ENCODE measurements at places on chromosomes 6 and 20.

DNA sequence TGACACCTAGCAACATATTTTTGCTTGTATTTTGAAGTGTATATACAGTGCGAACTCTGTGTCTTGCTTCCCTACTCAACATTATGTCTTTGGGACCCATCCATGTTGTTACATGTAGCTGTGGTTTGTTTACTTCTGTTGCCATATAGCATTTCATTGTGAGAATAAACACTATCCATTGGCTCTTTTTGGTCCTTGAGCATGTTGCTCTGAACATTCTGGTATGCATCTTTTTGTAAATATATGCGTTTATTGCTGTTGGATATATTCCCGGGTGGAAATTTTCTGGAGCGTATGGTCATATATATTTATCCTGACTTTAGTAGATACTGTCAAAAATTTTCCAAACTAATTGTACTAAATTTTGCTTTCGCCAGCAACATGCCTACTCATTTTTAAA lies 222.5 kb upstream of the SPTLC3 start:
- DNase-seq, result no peak

DNA sequence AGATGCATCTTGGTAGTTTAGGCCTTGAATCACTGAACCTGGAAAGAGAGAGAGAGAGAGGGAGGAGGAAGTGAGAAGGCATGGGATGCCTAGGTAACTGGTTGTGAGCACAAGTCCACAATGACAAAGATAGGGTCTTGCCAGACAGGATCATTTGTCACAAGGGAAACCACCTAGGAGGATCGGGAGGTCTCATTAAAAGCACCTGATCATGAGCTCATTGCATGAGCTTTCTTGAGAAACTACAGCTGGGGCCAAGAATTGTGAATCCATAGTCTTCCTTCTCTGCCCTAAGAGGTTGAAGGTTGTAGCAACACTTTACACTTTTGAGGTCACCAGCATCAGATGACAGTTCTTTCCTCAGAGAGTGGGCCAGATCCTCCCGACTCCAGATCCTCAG lies 195.7 kb downstream of the CD83 start:
- DNase-seq, result no peak

- no peak for DNase-seq
Observed at GRCh38 chr6:140370441-140370840, 996.0 kb upstream of the CITED2 start.

GRCh38 chr6:17042422-17043147 lies 59.3 kb upstream of the STMND1 start:
- DNase-seq, result no peak

GRCh38 chr20:54028276-54029011 lies 42.0 kb downstream of the BCAS1 start:
- DNase-seq, result no peak

- no peak for DNase-seq
Observed at GRCh38 chr20:23101696-23102406, 15.7 kb upstream of the CD93 start.

- DNase-seq, result no peak
Observed at GRCh38 chr6:169849396-169849795, 98.0 kb downstream of the ERMARD start.

DNA sequence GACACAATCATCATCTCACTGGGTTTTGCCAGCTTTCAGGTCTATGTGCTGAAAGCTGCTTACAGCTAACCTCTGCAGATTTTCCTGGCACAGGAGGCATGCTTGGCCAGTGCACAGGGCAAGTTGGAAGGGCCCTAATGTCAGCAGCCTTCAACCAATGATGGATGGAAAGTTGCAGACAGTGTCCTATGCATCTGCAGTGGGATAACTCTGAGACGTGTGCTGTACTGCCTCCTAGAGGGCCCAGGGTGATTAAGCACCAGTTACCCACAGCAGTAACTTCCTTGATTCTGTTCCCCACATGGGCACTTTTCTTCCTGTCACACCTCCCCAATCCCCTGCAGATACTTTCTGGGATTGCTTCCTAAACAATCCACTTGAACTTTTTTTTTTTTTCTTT lies 38.6 kb downstream of the OVOL2 start:
- peak; percentile 28 for DNase-seq

DNA sequence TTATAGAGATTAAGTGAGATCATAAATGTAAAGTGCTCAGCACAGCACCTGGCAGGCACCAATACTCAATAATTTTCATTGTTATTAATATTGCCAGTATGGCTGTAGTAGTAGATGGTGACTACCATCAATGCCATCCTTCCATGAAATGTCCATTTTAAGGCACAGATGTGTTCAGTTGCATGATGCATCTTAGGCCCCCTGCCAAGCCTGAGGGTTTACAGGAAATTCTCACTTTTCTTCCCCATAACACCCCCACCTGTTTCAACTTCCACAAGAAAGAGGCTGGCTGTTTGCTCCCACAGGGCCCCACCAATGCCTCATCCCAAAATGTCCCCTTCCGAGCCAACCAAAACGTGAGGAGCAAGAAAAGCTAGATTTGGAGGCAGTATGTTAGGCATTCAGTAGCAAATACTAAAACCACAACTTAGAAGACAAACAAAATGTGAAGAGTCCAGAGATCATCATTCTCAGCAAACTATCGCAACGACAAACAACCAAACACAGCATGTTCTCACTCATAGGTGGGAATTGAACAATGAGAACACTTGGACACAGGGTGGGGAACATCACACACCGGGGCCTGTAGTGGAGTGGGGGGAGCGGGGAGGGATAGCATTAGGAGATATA lies 110.6 kb upstream of the NHSL1 start:
- no peak for DNase-seq

DNA sequence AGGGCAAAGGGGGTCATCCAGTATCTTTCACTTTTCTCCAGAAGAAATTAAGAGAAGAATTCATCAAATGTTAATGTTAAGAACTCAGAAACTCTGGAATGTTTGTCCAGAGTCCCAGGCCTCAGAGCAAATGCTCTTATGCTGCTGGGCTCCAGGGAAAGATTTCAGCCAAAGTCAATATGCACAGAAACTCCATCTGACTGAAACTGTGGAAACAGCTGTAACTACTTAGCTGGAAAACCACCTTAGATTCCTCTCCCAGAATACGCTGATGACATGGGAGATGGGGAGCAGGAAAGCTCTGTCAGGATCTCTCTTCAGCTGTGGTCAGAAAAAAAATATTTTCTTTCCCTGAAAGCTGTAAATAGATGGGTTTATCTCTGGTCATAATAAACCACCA lies 559.6 kb downstream of the RFPL4B start:
- DNase-seq, result no peak

DNA sequence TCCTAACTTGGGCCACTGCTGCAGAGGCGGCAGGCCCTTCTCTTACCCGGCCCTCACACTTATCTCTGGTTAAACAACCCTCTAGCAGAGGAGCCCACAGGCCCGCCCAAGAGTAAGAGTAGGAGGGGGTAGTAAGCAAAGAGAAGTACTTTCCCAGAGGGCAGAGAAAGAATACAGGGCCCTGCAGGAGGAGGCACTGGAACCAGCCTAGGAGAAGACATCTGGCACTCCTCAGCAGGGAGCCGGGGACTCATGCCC lies 10.1 kb downstream of the MTCH1 start:
- DNase-seq, result no peak

DNA sequence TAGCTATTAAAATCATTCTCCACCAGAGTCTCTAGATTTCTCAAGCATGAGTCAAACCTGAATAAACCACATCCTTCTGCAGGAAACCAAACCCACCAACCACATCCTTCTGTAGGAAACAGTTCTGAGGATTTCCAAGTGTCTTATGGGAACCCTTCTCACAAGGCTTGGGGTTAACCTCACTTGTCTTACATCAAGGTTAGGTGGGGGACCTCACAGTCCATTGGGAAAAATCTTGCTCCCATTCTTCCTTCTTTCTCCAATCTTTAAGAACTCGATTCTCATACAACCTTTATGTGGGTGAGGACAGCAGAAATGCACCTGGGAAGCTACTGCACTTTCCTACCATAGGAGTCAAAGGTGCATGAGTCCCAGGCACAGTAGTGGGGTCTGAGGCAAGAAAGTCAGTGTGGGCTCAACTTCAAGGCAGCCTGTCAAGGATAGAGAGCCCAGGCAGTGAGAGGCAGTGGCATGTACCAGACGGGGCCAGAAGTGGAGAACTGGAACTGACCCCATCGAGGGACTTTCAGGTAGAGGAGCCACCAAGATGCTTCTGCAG lies 114.5 kb downstream of the SLC22A3 start:
- no peak for DNase-seq

GRCh38 chr6:158514176-158514575 lies 45.7 kb upstream of the TMEM181 start:
- no peak for DNase-seq

DNA sequence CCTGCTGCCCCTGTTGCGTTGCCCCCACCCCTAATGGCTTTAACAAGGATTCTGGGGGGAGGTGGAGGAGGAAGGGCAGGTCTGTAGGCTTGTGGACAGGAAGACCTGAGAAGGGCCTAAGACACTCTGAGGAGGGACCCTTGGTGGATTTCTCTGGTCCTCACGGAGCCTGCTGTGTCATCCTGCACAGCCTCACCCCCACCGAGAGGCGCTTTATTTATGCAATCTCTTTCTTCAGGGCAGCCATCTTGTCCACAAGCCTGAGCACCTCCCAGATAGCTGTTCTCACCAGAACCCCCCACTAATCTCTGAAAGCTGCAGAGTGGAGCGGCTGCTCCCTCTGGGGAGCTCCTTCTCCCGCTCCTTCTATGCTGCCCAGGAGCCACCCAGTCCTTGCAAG lies 59.3 kb upstream of the MLN start:
- no peak for DNase-seq

DNA sequence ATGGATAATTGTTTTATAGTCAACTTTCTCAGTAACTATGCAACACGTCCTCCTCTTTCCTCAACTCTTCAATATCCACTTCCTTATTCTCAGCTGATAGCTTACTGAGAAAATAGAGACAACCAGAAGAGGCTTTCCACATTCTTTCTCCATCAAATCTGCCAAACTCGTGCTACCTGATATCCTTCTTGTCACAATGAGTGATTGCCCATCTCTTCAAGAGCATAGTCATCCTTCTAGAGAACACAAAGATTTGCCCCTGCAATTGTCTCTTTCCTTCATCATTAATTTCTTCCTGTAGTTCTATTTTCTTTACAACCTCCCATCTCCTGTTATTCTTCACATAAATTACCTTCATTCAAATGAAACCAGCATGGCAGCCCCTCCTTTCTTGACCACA lies 75.9 kb upstream of the RGS17 start:
- DNase-seq, result no peak

DNA sequence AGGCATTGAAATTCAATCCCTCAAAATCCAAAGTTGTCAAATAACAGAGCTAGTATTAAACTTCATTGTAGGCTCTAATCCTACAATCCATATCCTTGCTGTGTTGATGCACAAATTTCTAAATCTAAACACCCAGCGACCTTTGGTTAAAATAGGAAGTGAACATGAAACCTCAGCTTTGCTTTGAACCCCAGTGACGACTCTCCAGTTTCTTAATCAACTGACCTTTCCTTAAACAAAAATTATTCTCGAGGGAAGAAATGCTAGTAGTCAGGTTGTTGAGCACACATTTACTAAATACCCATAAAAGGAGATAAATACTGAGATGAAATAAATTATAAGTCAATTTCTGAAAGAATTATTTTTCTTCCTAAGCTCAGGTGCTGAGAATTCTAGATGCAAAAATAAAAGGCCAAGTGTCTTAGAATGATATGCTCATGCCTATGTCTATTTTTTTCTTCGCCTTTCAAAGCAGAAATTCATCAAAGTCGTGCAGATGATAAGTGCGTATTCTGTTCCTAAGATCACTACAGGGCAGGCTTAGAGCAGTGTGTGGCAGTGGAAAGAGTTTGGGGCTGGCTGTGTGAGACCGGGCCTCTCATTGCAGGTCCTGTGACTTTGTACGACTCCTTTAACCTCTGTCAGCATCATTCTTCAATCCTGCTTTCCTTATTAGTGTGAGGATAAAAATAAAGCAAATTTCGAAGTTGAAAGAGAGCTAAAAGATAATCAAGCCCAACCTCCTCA lies 208.7 kb downstream of the PRL start:
- DNase-seq, result no peak

- DNase-seq, result no peak
Observed at GRCh38 chr6:141260627-141261015, 872.1 kb upstream of the GJE1 start.

GRCh38 chr6:69914015-69914485 lies 47.7 kb downstream of the COL19A1 start:
- DNase-seq, result no peak

- DNase-seq, result no peak
Observed at GRCh38 chr6:126955621-126956020, 162.8 kb upstream of the RSPO3 start.

GRCh38 chr6:82095091-82095490 lies 152.5 kb downstream of the IBTK start:
- DNase-seq, result no peak

DNA sequence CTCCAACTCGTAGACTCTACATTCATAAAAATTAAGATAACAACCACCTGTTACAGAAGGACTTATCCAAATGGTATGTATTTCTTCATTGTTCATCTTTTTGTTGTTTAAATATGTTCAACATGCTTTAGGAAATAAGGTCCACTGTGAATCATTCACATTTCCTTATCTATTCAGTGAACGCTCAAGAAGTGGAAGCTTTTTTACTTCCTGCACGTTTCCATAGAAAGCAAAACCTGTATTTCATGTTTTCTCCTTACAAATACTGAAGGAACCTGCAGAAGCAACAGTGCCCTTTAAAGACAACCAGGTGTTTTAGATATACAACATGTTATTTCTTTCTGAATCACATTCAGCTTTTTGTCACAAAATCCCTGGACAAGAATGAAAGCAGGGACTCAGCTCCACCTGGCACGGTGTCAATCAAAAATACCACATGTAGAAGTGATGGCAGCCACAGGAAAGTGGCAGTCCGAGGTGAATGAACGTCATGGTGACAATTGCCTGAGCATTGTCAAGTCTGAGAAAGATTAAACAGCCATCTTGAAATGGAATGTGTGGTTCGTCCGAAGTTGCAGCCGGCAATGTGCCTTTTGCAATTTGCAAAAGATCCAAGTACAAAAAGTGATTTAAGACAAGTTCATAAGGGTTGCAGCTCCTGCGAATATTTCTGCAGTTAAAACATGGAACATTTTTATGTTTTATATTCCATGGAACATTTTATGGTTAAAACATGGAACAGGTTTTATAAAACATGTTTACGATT lies 66.7 kb upstream of the RIPOR2 start:
- no peak for DNase-seq

- no peak for DNase-seq
Observed at GRCh38 chr6:156804402-156804801, 27.2 kb downstream of the ARID1B start.

GRCh38 chr6:55058682-55059081 lies 115.6 kb upstream of the HCRTR2 start:
- DNase-seq, result no peak

DNA sequence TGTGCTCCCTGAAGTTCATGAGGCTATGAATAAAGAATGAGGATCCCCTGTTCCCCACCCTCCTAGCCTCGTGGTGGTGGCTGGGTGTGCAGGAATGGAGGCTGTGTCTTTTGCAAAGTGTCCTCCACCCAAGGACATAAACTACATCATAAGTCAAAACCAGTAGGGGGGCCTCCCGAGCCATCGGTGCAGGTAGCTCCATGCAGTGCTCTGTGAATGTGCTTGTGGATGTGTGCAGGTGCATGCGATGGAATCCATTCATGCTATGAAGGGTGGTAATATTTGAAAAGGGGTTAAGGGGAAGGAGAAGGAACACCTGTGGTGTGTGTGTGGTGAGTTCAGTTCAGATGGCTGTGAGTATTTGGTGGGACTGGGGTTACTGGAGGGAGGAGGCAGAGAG lies 197.3 kb downstream of the NRN1 start:
- DNase-seq, result no peak

GRCh38 chr6:169950558-169950957 lies 199.1 kb downstream of the ERMARD start:
- no peak for DNase-seq
